ENCODE measurements at places on chromosomes 12 and 14.

DNA sequence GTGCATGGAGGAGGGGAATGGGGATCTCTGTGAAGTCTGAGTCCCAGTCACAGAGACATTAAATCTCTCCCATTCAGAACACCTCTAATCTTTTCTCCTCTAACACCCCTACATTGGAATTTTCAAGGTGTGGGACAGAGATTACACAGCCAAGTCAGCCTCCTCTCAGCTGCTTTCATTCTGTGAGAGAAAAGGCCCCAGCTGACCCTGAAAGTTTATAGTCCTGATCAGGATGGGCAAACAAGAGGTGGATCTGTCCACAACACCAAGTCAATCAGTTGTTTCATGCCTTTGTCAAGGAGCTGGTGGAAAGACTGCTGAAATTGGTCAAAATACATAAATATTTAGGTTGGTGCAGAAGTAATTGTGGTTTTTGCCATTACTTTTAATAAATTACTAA lies 218.9 kb downstream of the SEC23A start:
- no peak for DNase-seq

- no peak for DNase-seq
These were observed 24.9 kb upstream of the JDP2 start for GRCh38 chr14:75402867-75403413.

GRCh38 chr12:119338593-119339363 lies 4.2 kb downstream of the CCDC60 start:
- peak; percentile 76 for DNase-seq

GRCh38 chr12:115079760-115080159 lies 395.8 kb upstream of the TBX3 start:
- DNase-seq: no peak

GRCh38 chr12:71397433-71397954 lies 42.1 kb upstream of the LGR5 start:
- no peak for DNase-seq

DNA sequence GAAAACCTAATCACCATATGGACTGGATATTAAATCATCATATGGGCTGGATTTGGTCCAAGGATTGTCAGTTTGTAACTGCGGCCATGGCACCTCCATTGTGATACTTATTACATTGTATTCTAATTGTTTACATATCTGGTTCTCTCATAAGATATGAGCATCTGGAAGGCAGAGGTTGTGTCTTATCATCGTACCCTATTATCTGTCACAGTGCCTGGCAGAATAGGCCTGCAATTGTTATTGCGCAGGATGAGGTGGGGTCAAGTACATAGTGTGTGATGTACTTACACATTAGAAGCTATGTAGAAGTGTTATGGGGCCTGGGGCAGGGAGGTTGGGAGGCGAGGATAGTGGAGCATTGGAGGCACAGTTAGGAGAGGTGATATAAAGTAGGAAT lies 4.7 kb downstream of the IFT43 start:
- no peak for DNase-seq

- no peak for DNase-seq
These were observed 62.5 kb upstream of the SOX5 start for GRCh38 chr12:24011927-24012507.

GRCh38 chr14:104768437-104769323 lies 15.7 kb downstream of the SIVA1 start:
- DNase-seq: peak; percentile 80

- DNase-seq: peak; percentile 58
These were observed 1.3 kb downstream of the A2ML1 start for GRCh38 chr12:8823565-8824300.

- no peak for DNase-seq
These were observed 81.3 kb upstream of the RESF1 start for GRCh38 chr12:31877884-31878283.

- no peak for DNase-seq
These were observed 1045.9 kb downstream of the VRK1 start for GRCh38 chr14:97843066-97843465.

DNA sequence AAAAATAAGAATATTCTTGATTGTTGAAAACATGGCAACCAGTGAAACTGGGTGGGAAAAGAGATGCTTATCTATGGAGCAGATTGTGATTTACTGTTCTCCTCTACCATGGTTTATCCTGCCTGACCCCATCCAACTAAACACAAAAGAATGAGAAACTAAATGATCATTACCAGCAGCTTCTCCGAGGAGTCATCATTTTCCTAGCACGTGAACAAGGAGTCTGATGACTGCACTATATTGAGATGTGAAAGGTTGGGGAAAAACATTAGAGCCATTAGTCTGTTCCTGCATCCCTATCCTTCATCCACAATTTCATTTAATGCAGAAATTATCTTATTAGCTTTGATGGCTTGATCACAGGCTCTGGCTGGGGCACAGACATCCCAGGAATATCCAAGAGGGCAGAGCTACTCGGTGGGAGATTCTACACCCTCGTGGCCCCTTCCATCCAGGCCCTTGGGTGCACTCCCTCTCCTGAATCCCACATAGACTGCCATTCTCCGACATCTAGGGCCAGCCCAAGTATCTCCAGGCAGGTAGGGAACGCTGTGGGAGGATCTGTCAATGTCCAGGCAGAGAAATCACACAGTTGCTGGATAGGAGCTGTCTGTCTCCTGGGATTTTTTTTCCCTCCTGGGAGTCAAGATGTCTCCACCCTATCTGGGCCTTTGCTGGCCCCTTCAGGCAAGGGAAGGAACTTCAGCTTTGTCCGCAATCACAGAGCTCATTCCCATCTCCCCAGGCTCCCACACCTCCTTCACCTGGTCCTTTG lies 43.3 kb upstream of the DHRS4 start:
- peak; percentile 48 for DNase-seq

DNA sequence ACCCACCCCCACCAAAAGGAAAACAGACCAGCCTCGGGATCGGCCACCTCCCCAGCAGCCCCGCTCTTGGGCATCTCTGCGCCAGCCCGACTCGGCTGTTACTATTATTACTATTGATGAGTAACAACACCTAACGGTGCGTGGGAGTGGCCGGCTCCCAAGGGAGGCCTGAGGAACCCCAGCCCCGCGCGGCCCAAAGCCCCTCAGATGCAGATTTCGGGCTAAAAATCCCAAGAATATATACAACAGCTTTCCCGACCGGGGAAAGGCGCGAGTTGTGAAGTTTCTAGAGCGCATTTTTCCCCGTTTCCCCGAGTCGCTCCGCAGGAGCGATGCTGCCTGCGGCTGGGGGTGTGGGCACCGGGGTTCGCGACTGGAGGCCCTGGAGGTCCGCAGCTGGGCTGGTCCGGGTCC lies 565 bp downstream of the NT5DC3 start:
- DNase-seq: no peak

GRCh38 chr14:32330351-32331111 lies 1.4 kb downstream of the AKAP6 start:
- peak; percentile 24 for DNase-seq

DNA sequence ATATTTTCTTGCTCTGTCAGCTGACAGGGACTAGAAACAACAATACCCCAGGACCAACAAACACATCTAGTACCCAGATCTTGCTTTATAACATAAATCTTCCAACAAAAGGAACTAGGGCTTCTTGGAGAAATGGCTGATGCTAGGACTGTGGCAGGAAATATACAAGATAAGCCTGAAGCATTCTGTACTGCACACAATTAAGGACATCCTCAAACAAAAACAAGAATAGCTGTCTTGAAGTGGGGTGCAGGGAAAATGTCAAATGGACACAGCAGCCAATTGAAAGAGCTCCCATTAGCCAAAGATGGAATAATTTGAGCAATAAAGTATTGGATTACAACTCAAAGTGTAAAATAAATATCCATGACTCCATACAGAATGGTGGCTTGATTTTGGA lies 50.0 kb downstream of the LGMN start:
- DNase-seq: no peak

DNA sequence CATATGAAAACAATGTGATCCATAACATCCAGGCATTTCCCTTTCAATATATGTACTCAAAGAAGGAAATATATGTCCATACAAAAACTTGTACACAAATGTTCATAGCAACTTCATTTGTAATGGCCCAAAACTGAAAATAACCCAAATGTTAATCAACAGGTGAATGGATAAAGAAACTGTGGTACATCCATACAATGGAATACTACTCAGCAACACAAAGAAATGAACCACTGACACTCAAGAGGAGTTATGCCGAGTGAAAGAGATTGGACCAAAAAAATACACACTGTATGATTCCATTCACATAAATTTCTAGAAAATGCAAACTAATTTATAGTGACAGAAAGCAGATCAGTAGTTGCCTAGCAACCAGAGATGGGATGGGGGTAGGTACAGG lies 30.3 kb upstream of the GXYLT1 start:
- DNase-seq: no peak

DNA sequence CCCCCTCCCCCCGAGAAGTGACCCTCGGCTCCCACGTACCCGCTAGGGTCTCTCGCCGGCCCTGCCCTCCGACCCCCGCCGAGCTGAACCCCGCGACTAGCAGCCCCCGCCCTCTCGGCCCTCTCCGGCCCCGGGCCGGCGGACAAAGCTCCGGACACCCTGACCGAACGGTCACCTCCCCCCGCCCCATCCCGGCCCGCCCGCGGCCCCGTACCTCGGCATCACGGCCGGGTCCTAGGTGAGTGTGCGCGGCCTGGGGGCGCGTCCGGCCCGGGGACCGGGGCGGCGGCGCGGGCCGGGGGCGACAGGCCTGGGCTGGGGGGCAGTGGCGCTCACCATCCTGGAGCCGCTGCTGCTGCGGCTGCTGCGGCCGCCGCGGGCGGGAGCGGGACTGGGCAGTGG lies at the start of gene FIGNL2:
TSS of gene FIGNL2 (minus strand) at position 393 of the 402 bp plus-strand sequence. CDS start 26,305 bp downstream, outside the sequence.
- peak; percentile 54 for DNase-seq

GRCh38 chr14:78005325-78005724 lies 164.8 kb upstream of the NRXN3 start:
- no peak for DNase-seq

- DNase-seq: no peak
These were observed 164.1 kb downstream of the PHETA1 start for GRCh38 chr12:111204788-111205241.

- DNase-seq: no peak
These were observed 450.5 kb downstream of the TMEM117 start for GRCh38 chr12:44286336-44286735.

GRCh38 chr14:77924141-77924948 lies 124.4 kb downstream of the ADCK1 start:
- no peak for DNase-seq

- no peak for DNase-seq
These were observed 12.7 kb downstream of the CCND2 start for GRCh38 chr12:4286228-4286627.

- DNase-seq: no peak
These were observed at the start of gene CD27 for GRCh38 chr12:6444704-6445688. TSS of gene CD27 (plus strand) at chr12:6444955. CDS start at chr12:6445096, 141 bp downstream.

DNA sequence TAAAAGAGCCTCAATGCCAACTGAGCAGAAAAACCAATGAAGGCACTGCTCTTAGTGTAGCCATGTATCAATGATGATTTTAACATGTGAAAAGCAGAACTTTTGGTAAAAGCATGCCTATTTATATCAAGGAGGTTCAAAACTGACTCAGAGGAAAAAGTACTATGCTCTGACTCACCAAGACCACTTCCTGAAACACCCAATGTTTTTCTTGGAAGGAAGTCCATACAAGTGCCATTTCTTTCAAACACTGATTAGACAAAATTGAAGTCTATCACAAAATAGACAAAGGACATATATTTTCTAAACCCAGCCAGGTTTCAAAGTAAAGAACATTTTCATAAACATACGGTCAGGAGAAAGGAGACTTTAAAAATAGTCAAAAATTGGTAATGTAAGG lies 88.6 kb downstream of the EPS8 start:
- DNase-seq: no peak

- no peak for DNase-seq
These were observed 1.9 kb downstream of the TDRD9 start for GRCh38 chr14:103930051-103930604.

GRCh38 chr12:107469011-107469410 lies 216.6 kb upstream of the PWP1 start:
- no peak for DNase-seq

GRCh38 chr12:5953835-5954586 lies 9.0 kb upstream of the ANO2 start:
- DNase-seq: no peak

GRCh38 chr12:97630356-97630755 lies 167.8 kb downstream of the RMST start:
- DNase-seq: no peak

GRCh38 chr12:14954269-14954668 lies 7.1 kb downstream of the ARHGDIB start:
- DNase-seq: no peak

DNA sequence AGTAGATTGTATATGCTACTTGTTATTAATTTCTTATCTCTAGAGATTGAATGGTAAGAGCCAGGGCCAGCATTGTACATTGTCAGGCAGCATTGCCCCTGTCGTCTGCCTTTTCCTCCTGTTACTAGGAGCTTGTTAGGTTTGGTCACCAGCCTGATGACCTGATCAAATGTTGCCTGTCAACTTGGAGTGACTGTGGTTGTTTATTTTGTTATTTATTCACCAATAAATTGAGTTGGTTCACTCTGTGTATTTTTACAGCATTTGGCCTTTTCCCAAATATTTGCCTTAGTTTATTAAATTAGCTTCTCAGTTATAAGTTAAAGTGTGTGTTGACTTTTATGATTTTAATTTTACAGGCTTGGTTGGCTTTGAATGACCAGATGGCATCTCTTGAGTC lies 88.4 kb downstream of the PRKCH start:
- no peak for DNase-seq

GRCh38 chr14:22478670-22479069 lies 110.4 kb downstream of the DAD1 start:
- DNase-seq: no peak

- DNase-seq: no peak
These were observed 129.5 kb upstream of the RTL1 start for GRCh38 chr14:101033006-101033405.
